Astrocyte (in vitro differentiated cells and primary cell): ENCODE measurements at places on chromosomes 6 and 20.

DNA sequence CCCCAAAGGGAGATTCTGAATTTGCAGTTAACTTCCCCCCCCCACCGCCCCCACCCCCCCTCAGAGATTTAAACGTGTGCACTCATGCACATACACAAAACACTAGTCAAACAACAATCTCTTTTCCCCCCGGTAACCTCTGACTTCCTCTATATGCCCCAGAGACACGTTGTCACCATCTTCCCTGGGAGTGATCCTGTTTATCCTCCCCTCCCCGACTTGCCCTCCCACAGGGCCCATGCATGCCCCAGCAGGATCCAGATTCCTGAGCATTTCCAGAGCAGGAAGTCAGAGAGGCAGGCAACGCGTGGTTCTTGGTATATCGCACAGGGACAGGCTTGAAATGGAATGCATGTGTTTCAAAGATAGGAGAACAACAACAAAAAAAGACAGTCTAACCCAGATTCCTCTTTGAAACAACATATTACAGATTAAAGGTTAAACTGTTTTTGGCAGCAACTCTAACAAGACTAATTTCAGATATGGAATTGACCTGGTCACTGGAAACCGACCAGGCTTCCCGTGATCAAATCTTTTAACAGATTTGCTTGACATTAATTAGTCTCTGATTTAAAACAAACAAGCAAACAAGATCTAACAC lies 1.3 kb downstream of the BLCAP start:
- peak; percentile 27 for DNase-seq

GRCh38 chr6:14925699-14926026 lies 320.2 kb upstream of the JARID2 start:
- peak; percentile 31 for DNase-seq

DNA sequence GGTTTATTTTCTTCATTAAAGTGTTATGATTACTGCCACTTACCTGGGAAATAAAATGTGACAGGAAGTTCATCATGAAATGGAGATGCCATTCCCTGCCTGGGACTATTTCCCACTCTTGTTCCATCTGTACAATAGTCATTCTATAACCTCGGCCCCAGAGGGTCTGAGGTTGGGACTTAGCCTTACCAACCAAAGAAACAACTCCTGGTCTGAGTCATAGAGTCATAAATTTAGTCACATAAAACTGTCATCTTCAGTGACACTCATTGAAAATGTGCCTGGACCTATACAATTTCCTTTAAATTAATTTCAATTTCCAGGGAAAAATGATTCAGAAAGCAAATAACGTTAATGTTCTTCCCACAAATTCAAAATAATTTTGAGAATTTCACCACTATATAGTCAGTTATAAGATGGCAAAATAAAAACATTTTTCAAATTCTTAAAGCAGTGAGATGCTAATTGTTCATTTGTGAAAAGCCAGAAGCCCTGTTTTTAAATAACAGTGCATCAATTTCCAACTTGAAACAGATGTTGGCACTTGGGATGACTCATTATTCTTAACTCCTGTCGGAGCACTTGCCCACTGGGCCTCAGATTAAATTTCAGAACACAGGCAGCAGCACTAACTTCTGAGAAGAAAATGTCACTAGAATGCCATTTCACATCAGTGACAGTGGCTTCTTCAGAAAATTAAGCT lies 201.2 kb upstream of the SMLR1 start:
- peak; percentile 74 for DNase-seq

GRCh38 chr6:65135567-65135966 lies 571.5 kb downstream of the EYS start:
- no peak for DNase-seq

GRCh38 chr20:62133051-62133845 lies 9.9 kb downstream of the PSMA7 start:
- peak; percentile 27 for DNase-seq

- DNase-seq, result peak; percentile 68
These were observed 33.8 kb upstream of the IGF2R start for GRCh38 chr6:159935065-159935464.

DNA sequence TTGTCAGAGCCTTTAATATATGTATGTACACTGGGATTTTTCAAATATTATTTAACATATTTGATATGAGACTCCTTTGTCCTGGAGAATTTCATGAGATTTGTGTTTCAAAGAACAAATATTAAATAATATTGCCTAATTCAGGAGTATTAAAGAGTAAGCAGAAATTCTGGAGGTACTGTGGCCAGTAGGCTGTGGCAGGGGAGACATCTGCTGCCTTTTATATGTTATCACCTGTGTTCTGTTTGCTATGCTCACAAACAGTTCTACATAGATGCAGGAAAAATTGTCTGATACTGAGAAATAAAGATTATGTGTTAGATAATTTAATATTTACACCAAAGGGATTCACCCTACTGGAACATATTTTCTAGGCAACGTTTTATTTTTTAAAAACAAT lies 395.4 kb upstream of the SLC35B3 start:
- DNase-seq, result no peak

DNA sequence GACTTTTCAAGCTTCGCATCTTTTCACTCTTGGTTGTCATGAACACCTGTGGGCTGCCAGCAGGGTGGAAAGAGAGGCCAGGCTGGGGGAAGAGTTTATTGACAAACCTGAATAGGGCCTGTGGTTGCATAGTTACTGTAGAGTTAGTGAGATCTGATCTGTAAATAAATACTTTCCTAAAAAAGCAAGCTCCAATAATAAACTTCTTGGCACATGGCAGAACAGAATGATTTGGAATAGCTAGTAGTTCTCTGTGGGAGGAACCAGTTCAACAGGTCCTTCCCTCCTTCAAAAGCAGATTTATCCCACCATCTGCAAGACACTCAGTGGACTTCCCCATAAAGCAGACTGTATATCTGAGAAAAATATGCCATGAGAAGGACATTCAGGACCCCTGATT lies 445.0 kb downstream of the HACE1 start:
- no peak for DNase-seq

DNA sequence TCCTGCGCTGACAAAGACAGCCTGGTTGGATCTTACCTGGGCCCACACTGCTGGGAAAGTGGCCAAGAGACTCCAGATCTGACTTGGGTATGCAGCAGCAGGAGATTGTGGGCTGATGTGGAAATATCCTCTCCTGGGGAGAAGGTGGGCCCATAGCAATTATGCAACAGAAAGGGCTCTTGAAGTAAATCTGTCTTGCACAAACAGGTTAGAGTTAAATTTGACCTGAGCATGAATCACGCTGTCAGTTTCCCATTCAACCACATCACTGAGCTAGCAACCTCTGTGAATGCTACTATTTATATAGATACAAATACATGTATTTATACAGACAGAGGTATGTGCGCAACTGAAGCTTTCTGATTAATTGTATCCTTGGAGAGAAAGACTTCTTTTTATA lies 28.3 kb upstream of the PDYN start:
- DNase-seq, result no peak

- no peak for DNase-seq
These were observed 28.2 kb downstream of the ESF1 start for GRCh38 chr20:13756551-13756950.
